ENCODE measurements at places on chromosomes 5 and 9.
A peak's percentile ranks its signal among the peaks of the same experiment; 100 is the strongest.

- DNase-seq, result no peak
Observed at GRCh38 chr5:162377895-162378294, 310.3 kb downstream of the GABRG2 start.

DNA sequence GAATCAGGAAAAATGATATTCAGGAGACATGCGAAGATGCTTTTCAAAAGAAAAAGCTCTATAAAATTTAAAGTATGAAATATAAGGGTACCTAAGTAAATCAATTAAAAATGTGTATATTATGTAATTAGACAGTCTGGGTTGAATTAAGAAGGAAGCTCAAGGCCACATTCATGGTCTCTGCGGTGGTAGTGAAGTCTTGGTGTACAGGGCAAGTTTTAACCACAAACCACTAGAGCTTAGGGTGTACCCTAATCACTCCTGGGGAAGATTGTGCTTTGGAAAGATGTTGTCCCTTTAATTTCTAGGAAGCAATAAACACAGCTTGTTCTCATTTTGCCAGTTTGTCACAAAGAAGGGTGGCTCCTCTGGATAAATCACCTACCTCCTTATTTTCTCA, 287.2 kb upstream of the ZNF608 start:
- DNase-seq, result no peak

DNA sequence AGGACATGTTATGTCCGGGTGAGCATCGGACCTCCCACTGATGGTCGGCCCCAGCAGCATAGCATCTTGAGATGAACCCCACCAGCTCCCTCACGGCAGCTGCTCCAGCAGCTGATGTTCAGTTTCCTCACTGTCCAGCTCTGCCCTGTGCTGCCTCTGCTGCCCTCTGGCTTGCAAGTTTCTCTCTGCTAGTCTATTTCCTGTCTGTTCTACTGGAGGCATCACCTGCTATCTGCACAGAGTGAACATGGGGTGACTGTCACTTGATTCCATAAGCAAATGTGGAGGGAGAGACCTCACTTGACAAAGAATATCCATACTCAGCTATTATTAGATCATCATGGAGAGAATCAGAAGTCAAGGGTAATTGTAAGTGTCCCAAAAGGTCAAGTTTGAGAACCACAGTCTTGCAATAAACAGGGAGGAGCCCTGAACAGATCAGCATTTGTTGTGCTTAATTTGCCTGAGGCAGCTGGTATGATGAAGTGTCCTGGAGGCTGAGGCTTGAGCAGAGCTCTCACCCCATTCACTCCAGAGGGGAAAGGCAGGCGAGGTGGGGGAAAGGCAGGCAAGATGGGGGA, 702.8 kb downstream of the SEMA5A start:
- no peak for DNase-seq

DNA sequence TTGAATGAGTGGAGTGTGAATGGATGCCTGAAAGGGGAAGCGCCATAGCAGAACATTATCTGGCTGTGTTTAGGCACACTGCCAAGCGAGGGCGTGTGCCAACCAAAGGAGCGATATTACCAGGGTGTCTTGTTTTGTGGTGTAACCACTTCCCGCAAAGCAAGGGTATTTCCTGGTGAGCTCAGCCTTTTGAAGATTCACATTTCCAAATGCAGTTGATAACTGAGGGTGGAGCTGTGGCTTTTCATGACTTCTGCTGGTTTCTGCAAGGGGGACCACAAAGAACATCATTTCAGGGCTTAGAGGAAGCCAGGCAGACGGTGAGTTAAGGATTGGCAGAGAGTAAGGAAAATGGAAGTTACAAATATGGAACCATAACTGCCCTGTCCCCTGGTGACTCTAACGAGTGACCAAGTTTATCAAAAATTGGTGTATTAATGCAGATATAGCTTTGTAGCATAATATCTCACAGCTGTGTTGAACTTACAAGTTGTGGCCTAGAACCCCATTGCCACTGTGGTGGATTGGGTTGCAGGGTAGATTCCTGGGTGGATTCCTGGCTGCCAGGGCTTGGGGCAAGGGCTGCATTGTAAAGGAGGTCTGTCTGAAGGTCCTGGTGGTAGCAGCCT, 71.4 kb downstream of the RALGPS1 start:
- peak; percentile 93 for DNase-seq

DNA sequence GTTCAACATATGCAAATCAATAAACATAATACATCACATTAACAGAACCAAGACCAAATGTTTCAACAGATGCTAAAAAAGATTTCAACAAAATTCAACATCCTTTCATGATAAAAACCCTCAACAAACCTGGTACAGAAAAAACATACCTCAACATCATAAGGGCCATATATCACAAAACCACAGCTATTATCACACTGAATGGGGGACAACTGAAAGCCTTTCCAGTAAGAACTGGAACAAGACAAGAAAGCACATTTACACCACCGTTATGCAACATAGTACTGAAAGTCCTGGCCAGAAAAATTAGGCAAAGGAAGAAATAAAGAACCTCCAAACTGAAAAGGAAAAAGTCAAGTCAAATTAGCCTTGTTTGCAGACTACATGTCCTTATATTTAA, 93.6 kb downstream of the DTWD2 start:
- no peak for DNase-seq

- DNase-seq, result no peak
Observed at GRCh38 chr9:112858625-112859147, 32.0 kb downstream of the SLC46A2 start.

GRCh38 chr9:70910598-70910997, 210.8 kb downstream of the TRPM3 start:
- no peak for DNase-seq

DNA sequence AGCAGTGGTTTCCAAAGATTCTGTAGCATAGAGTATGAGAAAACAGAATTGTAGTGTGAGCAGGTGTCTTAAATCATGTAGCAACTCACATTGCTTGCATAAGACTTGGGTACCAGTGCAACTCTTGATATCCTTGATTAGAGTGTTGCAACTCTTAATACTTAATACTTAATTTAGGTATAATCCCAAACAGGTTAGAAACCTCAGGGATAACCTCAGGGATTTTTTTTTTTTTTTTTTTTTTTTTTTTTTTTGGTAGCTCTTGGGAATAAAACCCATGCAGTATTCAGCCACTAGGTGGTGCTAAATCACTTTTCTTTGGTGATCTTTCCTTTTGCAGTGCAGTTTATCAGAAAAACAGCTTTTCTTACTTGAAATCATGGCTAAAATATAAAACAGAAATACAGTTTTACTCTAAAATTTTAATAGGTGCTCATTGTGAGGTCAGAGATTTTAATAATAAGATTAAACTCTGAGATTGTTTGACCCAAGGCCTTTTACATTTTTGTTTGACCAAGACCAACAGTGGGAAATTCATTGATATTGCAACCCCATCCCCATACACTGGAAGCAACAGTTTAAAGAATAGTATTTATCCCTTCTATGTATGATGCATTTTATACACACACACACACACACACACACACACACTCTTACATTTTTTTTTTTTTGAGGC, 55.3 kb downstream of the ERAP1 start:
- DNase-seq, result peak; percentile 75

DNA sequence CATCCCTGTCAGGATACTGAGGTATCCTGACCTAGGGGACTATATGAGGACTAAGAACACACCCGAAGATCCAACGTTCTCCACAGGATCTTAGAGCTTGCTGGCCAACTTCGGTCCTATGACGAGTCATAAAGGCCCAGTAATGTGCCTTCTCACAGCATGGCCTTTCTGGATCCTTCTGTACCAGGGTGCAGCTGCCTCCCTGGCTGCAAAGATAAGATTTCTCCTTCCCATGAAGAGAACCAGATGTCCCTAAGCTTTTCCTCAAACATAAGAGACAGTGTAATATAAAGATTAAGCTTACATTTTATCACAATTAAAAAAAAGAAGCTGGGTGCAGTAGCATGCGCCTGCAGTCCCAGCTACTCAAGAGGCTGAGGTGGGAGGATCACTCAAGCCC, 18.3 kb downstream of the EPB41L4B start:
- no peak for DNase-seq

DNA sequence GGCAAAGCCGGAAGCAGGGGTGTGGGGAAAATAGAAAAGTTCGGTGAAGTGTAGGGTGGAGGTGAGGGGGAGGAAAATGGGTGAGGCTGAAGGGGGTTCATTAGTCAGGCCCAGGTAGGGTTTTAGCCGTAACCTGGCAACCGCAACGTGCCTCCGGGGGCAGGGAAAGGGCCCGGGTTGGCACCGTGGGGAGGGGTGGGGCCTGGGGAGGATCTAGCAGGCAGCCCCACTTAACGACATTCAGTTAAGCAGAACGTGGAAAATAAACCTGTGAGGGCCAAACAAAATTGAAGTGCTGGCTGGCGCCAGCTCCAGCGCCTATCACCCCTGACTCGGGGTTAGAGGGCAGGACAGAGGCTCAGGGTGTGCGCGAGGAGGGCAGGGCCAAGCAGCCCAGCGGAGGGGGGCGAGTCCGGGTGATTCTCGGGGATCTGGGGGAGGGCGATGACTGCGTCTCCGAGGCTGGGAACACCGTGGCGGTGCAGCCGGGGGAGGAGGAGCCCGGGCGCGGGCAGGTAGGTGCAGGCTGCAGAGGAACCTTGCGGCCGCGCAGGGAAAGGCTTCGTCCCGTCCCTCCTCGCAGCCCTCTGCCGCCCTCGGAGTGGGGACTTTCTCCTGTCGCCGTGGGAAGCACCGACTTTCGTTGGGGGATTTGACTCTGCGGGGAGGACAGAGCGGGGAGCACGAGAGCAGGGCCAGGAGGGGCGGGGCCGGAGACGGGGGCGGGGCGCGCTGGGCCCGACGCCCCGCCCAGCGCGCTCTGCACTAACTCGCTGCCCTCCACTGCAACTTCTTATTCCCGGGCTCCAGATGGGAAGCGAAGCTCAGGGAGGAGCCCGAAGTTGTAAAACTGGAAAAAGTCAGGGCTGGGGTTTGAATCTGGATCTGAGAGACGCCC, 5.1 kb downstream of the RGS14 start:
- peak; percentile 84 for DNase-seq

DNA sequence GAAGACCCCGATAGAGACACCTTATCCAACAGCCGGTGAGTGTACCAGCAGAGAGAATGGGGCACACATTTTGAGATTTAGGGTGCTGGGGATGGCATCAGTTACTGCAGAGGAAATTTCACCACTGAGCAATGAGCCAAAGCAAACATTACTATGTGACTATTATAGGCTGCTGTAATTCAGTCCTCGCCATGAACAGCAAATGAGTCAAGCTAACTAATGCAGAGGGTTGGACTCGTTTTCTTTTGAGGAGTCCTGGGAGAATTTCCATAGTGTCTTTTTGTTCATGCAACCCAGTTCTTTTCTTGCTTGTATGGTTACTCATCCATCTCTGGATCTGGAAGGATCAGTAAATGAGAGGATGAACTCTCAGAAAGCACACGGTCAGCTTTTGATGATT, 323.8 kb downstream of the PSAT1 start:
- DNase-seq, result no peak

All from CD4-positive, alpha-beta T cell treated with Interleukin-17A for 1 hour (primary cell).